ENCODE measurements at places on chromosomes 16 and 17.

DNA sequence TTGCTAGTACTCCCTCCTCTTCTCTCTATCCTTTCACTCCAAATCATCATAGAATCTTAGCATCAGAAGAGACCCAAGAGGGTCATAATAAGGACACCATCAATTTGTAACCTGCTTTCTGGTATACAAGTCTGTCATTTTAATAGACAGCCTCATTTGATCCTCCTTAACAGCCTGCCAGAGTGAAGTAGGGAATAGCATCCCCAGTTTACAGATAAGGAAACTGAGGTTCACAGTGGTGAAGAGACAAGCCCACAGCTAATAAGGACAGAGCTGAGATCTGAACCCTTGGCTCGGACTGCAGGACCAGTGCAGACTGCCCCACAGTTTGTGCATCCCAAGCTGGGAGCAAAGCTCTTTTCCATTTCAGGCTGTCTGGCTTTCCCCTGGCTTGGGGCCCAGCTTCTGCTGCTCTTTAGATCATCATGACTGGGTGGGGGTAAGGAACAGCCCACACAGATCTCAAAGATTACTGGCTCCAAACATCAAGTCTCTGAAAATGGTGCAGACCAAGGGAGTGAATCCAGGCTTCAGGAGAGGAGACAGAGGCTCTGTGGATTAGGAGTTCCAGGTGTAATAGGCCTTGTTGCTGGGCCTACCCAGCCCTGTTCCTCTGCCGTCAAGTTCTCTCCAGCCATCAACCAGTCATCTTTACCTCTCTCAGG, 10.3 kb upstream of the IGFBP4 start:
- DNase-seq: no peak

DNA sequence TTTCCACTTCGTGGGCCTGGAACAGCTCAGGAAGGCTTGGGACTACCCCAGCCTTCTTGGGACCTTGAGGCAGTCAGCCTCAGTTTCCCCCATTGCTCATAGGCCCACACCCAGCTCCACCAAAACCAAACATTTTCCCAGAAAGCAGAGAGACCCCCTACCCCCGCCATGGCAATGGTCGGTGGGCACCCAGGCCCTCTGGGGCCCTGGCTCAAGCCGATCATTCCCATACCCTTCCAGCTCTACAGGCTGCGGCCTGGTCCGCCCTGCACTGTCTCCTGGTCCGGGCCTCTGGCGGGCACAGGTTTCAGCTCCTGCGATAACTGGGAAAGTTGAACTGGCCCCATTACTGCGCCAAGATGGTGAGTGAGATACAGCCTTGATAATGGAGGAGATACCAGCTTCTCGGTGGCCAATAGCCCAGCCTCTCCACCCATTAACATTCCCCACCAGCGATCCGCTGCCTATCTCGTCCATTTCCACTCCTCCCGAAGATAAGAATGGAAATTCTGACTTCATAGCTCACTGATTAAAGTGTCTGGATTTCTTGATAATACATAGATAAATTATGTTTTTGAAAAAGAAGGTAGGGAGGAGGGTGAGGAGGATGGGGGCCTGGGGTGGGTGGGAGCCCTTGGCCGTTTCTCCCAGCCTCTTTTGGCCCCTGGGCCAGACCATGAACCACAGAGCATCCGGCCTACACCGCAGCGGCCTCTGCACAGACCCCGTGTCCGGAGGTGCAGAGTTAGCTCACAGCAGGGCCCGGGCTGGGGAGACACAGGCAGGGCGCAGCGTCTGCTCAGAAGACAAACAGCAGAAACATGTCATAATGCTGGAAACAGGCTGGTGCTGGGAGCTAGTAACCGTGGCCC, 11.6 kb downstream of the ZFPM1 start:
- DNase-seq: no peak

DNA sequence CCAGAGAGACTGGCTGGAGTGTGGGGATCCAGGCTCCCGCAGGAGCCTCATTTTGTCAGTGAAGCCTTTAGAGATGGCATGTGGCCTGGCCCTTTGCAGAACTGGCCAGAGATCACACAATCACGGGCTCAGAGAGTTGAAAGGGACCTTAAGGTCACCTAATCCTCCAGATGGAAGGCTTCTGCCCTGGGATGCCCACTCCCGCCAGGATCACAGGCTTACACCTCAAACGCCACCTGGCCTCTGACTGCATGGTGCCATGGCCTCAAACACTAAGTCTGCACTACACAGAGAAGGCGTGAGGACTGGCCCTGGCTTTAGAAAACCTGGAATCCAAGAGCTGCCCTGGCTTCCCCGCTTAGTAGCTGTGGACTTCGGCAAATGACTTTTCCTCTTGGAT, 306.8 kb upstream of the CCL2 start:
- DNase-seq: no peak

DNA sequence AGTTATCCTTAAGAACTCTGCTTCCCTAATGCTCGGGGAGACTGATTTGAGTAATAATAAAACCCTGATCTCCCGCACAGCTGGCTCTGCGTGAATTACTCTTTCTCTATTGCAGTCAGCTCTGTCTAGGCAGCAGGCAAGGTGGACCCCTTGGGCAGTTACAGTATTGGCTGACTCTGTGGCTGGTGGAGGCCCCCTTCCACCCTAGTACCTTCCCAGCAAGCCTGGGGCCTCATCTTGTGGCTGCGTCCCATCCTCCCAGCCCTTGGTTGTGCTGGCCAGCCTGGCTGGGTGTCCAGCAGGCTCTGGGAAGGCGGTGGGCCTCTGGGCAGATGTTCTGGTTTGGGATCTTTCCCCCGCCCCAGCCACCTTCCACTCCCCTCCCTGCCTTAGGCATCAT, 44.5 kb downstream of the CFAP20 start:
- DNase-seq: no peak

- no peak for DNase-seq
Observed at GRCh38 chr16:67283826-67284555, 4.7 kb downstream of the PLEKHG4 start.

DNA sequence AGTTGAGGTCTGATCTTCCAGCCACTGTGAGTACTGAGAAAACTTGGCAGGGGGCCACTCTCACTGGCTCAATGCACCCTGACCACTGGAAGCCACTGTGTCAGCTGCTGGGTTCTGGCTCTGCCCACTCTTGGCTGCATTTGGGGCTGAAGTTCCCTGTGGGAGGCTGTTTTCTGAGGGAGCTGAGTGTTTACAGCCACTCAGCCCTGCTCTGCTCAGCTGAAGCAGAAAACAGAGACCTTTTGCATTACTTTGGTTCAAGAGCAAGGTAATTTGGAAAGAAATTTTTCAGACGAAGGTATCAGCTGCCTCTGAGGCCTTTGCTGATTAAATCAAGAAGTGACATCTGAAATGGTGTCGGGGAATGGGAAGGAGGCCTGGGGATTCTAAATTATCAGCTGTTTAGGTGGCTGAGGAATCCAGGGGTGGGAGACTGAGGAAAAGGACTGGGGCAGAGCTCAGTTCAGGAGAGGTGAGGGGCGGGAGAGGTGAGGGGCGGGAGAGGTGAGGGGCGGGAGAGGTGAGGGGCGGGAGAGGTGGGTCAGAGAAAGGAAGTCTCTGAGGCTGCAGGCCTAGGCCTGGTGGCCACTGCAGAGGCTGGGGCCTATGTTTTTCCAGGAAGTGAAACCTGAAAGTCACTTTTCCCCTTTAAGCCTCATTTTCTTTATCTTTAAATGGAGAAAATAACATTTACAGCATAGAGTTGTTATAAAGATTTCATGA, at the start of gene ACSM5:
Gene ACSM5, plus strand, starts transcription at position 137 of the 723 bp plus-strand sequence. CDS start 1,951 bp downstream, outside the sequence.
- DNase-seq: peak; percentile 1

- DNase-seq: no peak
Observed at GRCh38 chr17:60457148-60457547, 34.9 kb downstream of the CHCT1 start.
